ENCODE measurements at places on chromosomes 16 and 17. TPM values are rescaled to one million over a fixed set of nuclear protein-coding genes. Genes with fewer than 3 reads are reported as not detected.

- no peak for DNase-seq
Measured at GRCh38 chr17:32241640-32242039, 24.0 kb upstream of the RHBDL3 start.

GRCh38 chr17:30207655-30208054 is 27.8 kb downstream of the SLC6A4 start:
- DNase-seq = no peak

DNA sequence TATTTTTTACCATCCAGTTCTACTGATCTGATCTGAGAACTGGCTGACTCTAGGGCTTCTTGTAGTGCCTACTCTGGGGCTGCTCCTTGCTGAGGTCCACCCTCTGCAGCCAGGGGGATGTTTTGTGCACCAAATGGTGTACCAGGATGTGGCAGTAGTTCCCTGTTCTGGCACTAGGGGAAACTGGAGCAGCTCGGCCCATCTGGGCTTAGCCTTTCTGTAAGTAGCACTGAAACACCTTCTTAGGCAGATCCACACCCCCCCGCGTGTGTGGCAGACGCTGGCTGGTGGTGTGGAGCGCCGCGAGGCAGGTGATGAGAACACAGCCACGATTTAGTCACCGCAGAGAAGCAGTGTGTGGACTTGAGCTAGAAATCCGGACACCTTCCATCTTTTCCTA is 17.0 kb downstream of the DUSP14 start:
- DNase-seq = no peak

GRCh38 chr16:85610059-85610445 is 3.1 kb upstream of the GSE1 start:
- no peak for DNase-seq

Gene IGFALS
- 11.5 TPM for total RNA-seq

GRCh38 chr17:49076573-49077384 is 55.8 kb upstream of the B4GALNT2 start:
- no peak for DNase-seq

GRCh38 chr17:57956291-57957119 is 1.3 kb upstream of the CUEDC1 start:
- no peak for DNase-seq

Gene ZFP3
- total RNA-seq = 0.89 TPM

DNA sequence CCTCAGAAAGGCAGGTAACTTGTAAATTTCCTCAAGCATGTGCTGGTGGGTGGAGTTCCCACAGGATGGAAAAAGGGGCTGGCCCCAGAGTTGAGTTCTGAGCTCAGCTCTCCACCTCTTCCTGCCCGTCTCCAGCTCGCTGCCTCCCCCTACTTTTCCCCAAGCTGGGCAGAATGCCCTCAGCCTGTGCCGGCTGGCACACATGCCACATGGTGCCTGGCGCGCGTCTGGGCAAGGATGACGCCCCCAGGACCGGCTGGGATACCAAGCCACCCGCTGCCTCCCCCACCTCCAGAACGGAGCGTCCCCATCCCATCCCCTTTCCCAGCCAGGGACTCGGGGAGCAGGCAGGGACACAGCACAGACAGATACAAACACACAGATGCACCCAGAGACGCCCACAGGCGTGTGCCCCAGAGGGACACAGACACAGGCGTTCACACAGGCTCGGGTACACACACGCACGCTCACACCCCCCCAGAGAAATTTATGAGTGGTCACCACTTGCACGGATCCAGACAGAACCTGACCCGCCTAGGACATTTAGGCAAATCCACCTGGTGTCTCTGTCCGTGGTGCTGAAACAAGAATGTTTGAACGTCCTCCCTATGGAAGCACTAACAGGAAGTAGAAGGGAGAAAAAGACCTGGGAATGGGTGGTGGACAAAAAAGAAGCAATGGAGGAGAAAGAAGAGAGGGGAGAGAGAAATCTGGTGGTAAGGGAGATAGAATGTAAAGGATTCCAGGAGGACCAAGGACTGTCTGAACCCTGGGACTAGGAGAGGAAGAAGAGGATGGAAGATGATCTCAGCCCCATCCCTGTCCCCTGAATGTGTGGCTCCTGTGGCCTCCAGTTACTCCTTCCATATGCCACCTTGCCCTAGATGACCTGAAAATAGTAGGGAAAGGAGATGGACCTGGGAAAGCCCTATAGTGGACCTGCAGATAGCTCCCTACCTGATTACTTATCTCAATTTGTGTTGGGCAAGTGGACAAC is 15.5 kb downstream of the NEUROD2 start:
- no peak for DNase-seq

DNA sequence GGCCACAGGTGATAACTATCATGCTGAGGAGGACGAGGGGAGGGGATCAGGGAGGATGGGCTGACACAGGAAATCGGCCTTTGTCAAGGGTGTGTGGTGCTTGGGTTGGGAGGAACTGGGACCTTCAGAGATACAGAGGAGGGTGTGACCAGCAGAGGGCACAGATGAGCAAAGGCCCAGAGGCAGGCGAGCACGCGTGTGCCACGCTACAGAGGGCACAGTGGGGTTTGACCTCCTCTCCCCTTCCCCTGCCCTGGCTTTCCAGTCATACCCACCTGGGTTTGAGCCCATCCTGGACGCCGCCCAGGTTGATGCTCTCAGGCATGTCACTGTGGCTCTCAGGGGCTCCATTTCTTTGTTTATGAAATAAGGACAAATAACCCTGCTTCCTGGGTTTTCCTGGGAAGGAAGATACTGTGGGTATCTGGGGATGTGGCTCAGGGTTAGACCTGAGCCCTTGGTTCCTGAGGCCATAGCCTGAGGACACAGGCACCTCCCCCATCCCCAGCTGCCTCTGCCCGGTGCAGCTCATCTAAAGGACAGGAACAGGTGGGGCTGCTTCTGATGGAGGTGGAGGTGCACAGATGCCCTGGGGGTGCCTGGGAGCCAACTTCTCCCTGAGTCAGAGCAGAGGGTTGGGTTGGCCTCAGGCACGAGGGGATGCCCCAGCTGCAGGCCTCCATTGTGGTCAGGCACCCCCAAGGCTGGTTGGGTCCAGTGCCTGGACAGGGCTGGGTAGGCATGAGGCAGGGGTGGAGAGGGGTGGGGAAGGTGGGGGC is 51.8 kb downstream of the BEAN1 start:
- DNase-seq = peak; percentile 84

- DNase-seq = no peak
Measured at GRCh38 chr17:76081295-76082210, 2.6 kb downstream of the ZACN start.

Gene TRAPPC2L
- total RNA-seq = 44.7 TPM

DNA sequence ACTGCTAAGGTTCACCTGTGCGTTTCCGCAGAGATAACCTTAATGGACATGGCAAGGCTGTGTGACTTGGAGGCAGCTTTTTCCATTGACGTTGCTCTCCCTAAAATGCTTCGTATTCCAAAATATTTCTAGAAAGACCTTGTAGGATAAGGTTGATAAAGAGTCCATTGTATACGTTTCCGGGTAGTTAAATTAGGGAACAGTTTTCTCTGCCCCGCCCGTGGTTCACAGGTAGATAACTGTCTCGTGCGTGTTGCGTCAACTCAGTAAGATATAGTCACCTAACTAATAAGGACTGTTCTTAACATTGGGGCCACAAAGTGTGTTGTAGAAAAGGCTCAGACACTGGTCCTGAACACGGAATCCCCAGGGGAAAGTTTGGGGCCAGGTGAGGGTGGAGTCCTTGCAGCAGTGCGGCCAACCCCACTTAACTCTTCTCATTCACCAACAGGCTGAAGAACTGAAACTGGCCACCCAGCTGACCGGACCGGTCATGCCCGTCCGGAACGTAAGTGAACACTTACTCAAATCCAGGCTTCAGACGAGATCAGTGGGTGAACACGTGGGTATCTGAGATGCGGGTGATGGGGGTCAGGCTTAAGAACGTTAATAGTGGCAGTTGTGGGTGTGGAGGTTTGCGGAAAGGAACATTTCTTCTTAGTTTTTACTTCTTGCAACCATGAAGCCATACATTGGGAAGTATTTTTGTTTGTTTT is 1.6 kb downstream of the RPL13 start:
- no peak for DNase-seq

Gene SPATA22
- not detected for total RNA-seq

DNA sequence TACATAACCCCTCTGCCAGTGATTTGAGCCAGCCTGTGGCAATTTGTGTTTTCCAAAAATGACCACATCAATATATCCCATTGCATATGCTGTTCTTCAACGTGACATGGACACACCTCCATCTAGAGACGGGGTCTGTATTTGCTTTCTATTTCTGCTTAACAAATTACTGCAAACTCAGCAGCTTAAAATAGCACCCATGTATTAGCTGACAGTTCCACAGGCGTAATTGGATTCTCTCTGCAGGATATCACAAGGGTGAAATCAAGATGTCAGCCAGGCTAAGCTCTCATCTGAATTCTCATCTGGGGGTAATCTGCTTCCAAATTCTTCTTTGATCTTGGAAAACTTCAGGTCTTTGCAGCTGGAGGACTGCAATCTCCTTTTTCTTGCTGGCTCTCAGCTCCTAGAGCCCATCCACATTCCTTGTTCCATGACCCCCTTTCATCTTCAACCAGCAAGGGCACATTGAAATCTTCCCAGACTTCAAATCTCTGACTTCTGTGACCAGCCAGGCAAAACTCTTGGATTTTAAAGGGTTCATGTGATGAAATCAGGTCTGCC is 8.2 kb downstream of the KRT9 start:
- no peak for DNase-seq

Gene C16orf86
- 3.2 TPM for total RNA-seq

- no peak for DNase-seq
Measured at GRCh38 chr17:74569020-74570003, 2.0 kb upstream of the CD300H start.

GRCh38 chr16:50628156-50628802 is 52.8 kb downstream of the SNX20 start:
- DNase-seq = no peak

- DNase-seq = peak; percentile 54
Measured at GRCh38 chr16:396605-397004, 394 bp upstream of the NME4 start.

GRCh38 chr16:12583237-12583897 is 220.3 kb downstream of the CPPED1 start:
- no peak for DNase-seq

GRCh38 chr17:10094797-10095196 is 103.6 kb downstream of the GAS7 start:
- no peak for DNase-seq

DNA sequence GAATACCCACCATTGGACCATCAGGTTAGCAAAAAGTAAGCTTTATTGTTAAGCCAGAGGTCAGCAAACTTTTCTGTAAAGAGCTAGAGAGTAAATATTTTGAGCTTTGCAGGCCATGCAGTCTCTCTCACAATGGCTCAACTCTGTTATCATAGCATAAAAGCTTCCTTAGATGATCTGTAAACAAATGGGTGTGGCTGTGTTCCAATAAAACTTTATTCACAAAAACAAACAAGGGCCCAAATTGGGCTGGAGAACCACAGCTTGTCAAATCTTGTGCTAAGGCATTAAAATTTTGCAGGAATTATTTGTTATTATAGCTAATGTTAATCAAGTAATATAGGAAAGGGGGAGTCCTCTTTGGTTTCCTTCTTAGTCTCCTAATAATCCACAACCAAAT is 153.6 kb downstream of the GRIN2A start:
- DNase-seq = no peak

Gene PERCC1
- not detected for total RNA-seq

DNA sequence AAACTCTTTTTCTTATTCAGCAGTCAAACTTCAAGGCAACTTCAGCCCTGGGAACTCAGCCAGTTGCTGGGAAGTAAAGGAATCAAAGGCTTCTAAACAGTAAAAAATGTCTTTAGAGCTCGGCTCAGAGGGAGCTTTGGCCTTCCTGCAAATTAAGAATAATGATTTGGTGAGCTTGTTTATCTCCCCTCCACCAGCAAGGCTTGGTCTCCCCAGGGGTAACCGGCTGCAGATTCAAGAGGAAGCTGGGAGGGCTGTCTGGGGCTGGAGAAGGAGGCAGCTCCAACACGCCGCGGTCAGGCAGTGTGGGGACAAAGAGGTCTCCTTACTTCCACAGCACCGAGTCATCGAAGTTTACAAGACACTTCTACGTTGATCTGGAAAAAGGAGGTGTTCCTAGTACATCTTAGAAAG is 17.7 kb upstream of the DOC2B start:
- DNase-seq = no peak

- DNase-seq = no peak
Measured at GRCh38 chr16:12721841-12722421, 81.8 kb downstream of the CPPED1 start.

Gene SLC52A1
- total RNA-seq = 0.83 TPM

- DNase-seq = peak; percentile 80
Measured at GRCh38 chr17:42519546-42520491, 16.2 kb upstream of the NAGLU start.

Gene GINS2
- total RNA-seq = 0.61 TPM

DNA sequence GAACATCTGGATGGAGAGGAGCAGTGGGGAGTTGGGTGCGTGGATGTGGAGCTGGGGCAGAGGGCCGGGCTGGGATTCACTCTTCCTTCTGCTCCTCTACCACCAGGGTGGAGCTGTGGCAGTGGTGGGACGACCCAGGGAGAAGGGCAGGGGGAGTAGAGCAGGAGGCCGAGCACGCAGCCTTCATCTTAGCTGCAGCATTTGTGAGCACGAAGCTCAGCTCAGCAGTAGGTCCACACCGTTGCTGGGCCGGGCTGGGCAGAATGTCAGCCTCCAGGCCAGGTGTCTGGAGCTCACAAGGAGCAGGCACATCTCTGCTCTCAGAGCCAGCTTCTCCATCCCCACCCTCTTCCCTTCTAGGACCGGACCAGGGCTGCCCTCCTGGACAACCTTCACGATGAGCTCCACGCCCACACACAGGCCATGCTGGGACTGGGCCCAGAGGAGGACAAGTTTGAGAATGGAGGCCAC is 55.7 kb downstream of the OR1D5 start:
- no peak for DNase-seq

Gene NF1
- total RNA-seq = 36.1 TPM

DNA sequence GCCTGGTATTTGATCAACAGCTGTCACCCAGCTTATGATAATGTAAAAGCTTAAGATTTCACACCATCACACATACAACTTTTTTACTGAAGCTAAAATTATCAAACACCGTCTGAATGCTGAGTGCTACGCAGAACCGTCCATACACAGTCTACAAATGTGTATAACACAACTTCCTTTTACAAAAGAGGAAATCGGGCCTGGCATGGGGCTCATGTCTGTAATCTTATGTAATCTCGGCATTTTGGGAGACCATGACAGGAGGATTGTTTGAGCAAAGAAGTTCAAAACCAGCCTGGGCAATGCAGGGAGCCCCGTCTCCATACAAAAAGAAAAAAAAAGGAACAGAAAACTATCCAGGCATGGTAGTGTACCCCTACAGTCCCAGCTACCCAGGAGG is 19.6 kb upstream of the QRICH2 start:
- no peak for DNase-seq

Gene INCA1
- 32.5 TPM for total RNA-seq

DNA sequence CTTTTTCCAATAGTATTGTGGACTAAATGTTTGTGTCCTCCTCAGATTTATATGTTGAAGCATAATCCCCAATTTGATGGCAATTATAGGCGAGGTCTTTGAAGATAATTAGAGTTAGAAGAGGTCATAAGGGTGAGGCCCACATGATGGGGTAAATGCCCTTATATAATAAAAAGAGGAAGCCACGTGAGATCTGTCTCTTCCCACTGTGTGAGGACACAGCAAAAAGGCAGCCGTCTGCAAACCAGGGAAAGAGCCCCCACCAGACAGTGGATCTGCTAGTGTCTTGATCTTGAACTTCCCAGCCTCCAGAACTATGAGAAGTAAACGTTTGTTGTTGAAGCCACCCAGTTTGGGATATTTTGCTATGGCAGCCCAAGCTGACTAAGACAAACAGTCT is 76.0 kb downstream of the LYRM1 start:
- DNase-seq = no peak
